Fibroblast of skin of scalp (primary cell): ENCODE measurements at places on chromosomes 6 and 20.

DNA sequence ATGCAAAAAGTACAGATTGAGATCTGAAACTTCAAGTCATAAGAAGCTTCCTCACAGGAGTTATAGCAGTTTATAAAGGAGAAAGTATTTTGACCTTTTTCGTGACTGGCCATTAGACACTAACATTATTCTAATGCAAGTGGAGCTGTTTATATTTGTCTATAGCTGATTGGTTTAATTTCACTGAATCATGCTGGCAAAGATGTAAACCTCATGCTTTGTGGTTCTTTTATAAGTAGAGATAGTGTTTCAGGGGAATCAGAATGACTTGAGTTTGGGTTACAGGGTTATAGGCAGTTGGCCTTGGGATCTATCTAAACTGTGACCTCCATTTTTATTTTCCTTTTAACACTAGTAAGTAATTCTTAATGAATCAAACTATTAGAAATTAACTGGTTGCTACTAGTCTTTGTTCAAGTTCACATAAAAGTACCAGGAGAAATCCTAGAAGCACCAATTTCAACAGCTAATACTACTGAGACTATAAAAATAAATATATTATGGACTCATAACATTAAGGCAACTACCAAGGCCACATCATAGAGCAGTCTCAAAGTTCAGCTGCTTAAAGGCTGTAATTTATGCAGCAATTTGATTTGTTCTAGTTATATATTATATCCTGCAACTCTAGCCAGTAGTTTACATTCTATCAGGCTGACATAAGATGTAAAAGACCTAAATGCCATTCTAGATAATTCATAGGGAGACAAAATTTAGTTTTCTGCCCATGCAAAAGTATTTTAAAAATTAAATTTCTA, 94.0 kb downstream of the RNGTT start:
- peak; percentile 21 for DNase-seq

DNA sequence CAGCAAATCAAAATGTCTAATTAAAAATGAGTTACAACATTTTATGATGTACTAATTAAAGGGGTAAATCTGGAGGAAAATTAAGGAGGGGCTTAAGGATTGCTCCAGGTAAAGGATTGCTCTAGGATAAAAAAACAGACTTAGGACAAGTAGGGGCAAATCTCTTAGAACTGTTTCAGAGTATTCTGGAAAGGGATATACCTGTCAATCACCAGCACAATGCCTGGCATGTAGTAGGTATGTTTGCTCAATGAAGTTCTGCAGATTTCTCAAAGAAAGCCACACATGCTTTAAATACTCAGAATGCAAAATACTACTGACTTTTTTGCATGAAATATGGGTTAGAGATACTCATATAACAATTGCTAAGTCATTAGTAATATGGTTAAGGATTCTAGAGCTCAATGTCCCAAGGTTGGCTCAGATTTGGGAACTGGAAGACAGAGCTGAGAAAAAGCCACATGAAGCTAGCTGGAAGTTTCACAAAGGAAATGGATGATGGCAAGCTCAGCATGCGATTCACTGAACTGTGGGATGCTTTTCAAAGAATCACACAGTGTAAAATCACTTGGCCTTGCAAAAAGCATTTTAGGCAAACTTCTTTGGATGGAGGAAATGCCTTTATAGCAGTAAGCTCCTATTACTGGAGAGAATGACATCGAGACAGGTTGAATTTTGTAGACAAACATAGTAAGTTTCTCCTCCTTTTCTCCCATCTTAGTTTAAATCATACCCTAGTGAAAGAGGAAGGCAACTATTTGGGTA, 72.8 kb downstream of the MAP3K5 start:
- peak; percentile 12 for DNase-seq

- DNase-seq = peak; percentile 39
Measured at GRCh38 chr6:5851261-5851757, 155.4 kb downstream of the NRN1 start.

GRCh38 chr6:56280126-56280525, 32.7 kb upstream of the COL21A1 start:
- no peak for DNase-seq

DNA sequence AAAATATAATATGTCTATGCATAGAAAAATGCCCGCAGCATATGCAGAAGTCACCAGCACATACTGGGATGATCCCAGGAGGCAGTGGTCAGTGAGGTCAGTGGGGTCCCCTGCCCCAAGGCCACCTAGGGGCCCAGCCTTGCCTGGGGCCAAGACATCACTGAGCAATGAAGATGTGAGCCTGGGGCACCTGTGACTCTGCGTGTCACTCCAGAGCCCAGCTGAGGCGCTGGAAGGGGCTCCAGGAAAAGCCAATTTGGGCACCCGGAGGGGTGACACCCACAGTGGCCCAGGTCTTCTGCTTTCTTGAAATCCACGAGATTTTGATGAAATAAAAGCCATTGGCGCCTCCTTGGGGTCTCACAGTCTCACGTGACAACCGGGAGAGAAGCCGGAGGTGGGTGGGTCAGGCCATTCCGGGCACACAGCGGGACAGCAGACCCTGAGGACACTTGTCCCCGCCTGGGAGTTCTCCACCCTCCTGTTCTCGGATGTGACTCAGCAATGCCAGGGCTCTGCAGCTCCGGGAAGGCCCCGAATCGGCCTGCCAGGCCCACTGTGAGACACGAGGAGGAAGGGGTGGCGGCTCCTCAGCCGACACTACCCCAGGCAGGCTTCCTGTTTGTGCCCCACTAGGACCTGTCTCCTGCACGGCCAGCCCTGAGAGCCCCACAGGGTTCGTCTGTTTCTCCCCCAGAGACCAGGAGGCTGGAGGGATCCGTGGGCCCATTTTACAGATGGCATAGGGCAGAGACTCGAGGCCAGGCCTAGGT, 24.4 kb upstream of the SLCO4A1 start:
- no peak for DNase-seq

DNA sequence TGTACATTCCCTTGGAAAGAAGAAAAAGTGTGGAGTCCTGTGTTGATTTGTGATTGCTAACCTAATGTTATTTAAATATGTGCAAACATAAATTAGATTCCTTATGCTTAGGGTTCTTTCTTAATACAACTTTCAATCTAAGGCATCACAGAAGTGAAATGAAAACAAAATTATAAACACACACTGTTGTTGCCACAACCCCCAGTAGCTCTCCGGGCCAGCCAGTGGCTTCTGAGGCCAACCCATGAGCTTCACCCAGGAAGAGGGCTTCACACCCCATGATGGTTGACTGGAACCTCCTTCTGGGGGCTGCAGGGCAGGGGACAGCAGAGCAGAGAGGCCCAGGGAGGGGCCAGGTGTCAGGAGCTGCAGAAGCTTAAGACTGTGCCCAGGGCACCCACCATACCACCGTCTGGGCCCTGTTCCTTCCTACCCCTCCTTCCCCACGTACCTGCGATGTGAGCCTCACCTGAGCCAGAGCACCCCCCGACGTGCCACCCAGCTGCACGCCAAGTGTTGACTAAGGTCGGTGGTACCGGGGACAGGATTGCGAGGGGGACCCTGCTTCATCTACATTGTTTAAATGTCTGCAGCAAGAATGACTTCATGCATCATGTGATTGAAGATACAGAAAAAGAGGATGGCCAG, 110.5 kb downstream of the FAM120B start:
- no peak for DNase-seq
